Caudate nucleus (tissue), 63 donors: ENCODE measurements at places on chromosomes 3 and 15.

DNA sequence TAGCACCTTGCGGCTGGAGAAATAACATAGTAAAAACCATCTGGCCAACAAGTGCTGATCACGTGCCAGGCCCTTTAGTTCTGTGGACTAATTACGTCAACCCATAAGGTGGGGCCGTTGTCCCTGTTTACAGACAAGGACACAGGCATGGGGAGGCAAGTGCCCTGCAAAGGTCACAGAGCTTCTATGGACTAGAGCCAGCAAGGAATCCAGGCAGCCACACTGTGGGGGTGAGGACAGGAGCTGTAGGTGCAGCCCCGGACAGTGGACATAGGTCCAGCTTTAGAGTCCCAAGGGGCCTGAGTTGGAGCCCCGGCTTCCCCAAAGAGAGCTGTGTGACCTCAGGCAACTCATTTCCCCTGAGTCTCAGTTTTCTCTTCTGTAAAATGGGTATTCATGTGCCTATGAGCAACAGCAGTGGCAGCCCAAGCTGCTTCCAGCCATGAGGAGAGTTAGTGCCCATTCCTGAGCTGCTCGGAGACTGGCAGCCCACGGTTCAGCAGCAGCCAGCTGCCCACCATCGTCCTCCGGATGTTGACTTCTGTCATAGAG lies 13.9 kb downstream of the CHST13 start:
- DNase-seq, result no peak

GRCh38 chr3:126083511-126083912 lies 412 bp downstream of the SLC41A3 start:
- DNase-seq, result no peak

GRCh38 chr3:54243960-54244682 lies 121.8 kb downstream of the CACNA2D3 start:
- no peak for DNase-seq

DNA sequence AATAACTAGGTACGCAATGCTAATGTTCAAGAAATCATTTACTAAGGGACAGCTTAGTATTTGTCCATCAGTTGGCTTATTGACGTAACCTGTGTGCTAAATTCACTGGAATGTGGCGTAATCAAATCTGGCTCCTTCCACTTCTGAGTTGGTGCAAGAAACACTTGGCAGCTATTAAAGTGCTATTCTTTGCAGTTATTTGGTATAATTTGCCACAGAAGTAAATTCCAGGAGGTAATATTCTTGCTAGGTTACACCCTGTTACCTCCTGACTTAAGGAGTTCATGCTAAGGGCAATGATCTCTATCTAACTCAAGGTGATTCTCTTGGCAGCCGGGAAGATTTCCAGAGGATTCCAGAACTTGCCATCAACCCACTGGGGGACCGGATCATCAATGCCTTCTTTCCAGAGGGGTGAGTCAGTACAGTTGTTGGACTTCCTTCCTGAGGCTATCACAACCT lies 25.5 kb downstream of the CHP1 start:
- no peak for DNase-seq

- no peak for DNase-seq
Observed at GRCh38 chr3:54845551-54845950, 82.3 kb downstream of the LRTM1 start.

DNA sequence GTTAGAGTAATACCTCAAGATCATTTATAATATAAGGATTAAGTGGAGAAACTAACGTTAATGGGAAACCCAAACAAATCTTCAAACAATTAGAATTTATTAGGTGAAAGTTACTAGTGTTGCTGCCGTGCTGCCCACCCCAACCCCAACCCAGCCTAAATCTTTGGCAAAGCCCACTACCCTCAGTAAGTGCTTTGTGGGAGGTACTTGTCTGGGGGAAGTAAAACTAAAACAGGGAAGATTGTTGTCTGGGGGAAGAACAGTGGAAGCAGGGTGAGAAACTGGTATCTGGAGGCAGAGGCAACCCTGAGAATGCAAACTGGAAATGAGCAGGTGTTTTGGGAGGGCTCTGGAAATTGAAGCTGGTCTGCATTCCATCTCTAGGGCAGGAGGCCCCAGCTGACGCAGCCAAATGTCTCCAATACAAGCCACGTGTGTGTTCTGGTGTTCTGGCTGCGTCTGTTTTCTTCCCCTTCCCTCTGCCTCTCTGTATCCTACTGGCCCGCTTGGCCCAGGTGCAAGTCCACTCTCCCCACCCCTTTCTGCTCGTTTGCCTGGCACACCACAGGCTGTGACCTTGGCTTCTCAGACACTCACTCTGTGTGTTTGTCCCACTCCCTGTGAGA lies 32.7 kb downstream of the FEM1B start:
- no peak for DNase-seq

DNA sequence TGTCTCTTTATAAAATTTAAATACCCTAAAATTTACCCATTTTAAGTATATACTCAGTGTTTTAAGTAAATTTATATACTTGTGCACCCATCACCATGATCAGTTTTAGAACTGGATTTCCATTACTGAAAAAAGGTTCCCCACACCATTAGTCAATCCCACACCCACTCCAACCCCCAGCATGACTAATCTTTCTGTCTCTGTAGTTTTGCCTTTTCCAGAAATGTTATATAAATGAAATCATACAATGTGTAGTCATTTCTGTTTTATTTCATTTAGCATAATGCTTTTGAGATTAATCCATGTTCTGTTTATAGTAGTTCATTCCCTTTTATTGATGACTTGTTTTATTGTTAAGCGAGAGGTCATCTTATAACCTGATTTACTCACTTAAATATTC lies 66.1 kb upstream of the LIMD1 start:
- no peak for DNase-seq

DNA sequence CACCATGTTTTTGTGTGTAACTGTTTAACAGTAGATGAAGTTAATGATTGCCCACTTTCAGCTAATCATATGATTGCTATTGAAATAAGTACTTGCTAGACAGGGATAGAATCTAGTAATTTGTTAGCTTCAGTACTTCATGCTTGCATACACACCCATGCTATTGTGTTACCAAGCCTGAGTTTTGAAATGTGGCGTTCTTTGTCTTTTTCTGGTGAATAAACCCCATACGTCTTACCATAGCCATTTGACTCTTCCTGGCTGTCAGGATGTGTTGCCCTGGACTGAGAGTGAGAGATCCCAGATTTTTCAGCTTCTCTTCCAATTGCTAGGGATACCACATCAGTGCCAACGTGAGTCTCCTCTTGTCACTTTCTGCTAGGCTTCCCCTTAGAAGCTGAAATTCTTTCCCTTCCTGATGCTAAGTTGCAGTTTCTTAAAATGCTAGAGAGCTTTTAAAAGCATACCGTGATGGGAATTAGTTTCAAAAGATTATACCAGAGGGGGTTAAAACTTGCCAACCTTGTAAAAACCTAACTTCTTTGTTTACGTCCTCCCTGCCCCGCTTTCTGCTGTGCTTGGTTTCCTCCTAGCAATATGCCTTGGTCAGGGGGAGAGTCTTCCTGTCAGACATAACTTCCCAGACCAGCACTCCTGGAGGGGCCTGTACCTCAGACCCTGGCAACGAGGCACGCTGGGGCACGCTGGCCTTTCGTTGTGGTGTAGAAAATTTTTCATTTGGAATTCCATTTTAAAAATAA lies 62.9 kb upstream of the ULK4 start:
- DNase-seq, result no peak

DNA sequence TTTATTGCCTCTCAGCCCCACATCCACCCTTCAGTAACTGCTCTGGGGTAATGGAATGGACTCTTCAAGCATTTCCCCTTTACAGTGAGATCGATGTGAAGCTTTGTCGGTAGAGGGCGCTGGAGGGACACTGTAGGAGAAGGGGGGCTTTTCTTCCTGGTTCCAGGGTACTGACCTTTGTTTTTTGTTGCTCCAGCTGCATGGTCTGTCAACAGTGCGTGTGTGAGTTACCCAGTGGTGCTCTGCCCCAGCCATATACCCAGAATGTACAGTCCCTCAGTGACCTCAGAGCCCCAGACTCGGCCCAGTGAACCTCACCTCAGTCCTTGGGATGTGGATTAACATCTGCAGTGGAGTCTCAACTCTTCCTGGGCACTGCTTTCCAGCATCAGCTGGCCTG lies 180.3 kb upstream of the TSC22D2 start:
- DNase-seq, result no peak

- no peak for DNase-seq
Observed at GRCh38 chr3:73437828-73438227, 186.9 kb downstream of the PDZRN3 start.

- no peak for DNase-seq
Observed at GRCh38 chr3:129855832-129856419, 37.6 kb downstream of the TMCC1 start.

DNA sequence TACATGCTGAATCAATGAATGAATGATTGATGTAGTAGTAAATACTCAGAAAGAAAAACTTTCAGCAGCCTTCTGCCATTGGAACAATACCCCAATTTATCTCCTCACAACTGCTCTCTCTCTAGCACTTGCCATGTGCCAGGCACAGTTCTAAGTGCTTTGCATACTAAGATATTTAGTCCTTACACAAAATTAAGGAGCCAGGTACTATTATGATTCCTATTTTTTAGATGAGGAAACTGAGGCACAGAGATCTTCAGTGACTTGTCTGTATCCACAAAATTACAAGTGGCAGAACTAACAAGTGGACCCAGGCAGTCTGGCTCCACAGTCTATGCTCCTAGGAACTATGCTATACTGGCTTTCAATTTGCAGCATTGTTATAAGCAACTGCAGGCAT lies 279.2 kb downstream of the LSAMP start:
- no peak for DNase-seq

DNA sequence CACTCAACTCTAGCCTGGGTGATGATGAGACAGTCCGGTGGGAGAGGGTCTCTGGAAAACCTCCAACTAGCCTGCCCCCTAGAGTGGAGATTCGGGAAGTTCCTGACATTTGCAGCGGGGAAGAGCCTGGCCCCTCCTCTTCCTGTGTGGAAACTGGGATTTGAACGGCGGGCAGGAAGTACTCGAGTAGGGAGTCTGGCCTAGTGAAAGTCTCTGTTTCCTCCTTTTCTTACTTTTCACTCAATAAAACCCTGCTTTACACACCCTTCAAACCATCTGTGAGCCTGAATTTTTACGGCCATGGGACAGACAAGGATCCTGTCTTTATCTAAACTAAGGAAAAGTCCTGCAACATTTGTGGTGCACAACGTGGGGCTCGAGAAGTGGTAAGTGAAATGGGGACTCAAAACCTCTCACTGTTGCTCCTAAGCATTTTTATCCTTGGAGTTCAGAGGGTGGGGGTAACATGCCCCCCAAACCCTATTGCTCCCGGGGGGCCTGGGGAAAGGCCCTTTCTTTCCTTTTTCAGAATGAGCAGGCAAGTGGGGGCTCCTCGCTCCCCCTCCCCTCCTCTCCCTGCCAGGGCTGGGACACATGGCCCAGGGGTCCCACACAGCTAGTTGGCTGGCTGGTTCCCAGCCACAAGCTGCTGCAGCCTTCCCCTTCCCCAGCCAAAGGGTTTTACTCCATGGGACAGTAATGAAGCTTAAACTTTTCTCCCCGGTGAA lies 224.7 kb upstream of the GBE1 start:
- no peak for DNase-seq

GRCh38 chr15:78446551-78446950 lies 8.5 kb downstream of the IREB2 start:
- no peak for DNase-seq

DNA sequence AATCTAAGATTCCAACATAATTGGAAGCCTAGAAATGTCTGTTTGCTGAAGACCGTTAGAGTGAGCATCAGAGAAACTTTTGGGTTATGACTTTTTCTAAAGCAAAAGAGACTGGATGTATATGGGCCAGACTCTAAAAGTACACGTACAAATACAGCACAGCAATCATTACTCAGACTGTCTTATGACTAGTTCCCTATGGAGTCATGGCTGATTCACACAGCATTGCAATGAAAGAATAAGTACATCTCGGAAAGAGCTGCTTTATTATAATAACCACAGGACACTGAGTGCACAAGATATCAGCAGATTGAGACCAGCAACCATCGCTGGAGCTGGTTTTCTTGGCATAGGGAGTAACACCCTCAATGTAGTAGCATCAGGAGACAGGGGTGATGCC lies 618.6 kb downstream of the NLGN1 start:
- DNase-seq, result no peak

DNA sequence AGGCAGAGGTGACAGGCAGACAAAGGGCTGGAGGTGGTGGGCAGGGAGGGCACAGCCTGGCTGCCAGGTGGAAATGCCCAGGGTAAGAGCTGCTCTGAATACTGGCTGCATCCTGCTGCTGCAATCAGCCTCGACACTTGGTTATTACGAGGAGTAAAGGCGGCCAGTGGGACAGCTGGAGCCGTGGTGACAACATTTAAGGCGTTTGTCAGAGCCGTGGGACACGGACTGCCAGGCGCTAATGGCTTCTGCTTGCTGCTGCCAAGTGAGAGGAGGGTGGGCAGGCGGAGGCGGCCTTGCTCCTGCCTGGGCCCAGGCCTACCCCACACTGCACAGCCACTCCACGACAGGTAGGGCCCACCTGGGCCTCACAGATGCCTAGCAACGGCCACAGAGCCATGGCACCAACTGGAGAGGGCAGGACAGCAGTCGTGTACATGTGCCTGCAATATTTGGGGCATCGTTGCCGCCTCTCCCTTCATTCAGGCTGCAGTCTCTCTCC lies 49.2 kb upstream of the TMEM115 start:
- DNase-seq, result no peak

DNA sequence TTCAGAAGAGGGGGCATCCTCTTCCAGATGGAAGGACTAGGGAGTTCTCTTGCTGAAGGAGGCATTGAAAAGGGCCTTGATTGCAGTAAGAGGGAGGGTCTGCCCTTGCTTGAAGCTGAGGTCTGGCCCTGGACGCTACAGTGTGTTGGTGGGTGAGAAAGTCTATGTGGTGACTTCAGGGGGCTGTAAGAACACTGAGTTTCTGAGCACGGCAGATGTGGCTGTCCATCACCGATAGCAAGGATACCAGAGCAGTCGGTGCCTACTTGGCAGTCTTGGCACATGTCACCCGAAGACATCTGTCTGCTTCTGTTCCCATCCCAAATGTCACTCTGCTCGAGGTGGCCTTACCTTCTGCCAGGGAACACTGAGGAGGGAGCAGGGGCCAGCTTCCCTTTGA lies 631.1 kb upstream of the CFAP20DC start:
- no peak for DNase-seq

- no peak for DNase-seq
Observed at GRCh38 chr3:185933374-185934173, 4.2 kb downstream of the TRA2B start.

GRCh38 chr3:168063122-168063521 lies 32.6 kb downstream of the GOLIM4 start:
- DNase-seq, result no peak

- DNase-seq, result no peak
Observed at GRCh38 chr3:194225988-194226663, 90.2 kb downstream of the HES1 start.

GRCh38 chr15:85336880-85337279 lies 43.5 kb upstream of the AKAP13 start:
- no peak for DNase-seq

DNA sequence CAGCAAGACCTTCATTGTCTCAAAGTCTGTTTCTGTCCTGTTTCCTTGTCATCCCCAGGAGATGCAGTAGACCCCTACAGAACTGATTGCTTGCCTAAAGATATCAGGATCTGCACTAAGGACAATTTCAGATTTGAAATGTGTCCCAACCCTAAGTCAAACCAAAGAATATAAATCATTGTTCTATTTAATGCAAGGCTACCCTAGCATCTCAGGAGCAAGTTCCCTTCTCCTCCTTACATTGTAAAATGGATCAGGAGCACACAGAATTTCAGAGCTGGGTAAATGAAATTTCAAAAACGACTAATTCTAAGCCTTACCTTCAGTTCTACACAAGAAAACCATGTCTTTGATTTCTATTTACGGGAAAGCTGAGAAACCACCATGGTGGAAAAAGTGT lies 360.9 kb upstream of the KCNH8 start:
- no peak for DNase-seq

- DNase-seq, result no peak
Observed at GRCh38 chr3:196501316-196502044, 2.1 kb downstream of the RNF168 start.

- no peak for DNase-seq
Observed at GRCh38 chr3:97763586-97764406, 762 bp upstream of the ARL6 start.
